ENCODE measurements at places on chromosomes 3 and 15.

GRCh38 chr15:41258750-41259471 is 27.8 kb downstream of the CHP1 start:
- DNase-seq, result no peak

DNA sequence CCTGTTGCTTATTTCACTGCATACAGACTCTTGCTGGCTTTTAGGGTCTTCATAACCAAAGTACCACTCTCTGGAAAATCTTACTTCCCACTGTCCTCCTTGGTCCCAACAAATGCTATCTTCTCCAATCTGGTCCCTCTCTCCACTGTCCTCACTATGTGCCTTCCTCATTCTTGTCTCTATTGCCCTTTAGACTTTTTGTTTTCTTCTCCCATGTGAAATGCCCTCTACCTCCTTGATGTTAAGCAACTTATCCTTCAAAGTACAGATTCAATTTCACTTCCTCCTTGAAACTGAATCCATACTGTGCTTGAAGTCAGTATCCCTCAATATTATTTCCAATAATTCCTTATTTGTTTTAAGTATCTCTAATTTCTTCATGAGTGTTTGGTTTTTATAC is 60.8 kb downstream of the CGGBP1 start:
- DNase-seq, result no peak

DNA sequence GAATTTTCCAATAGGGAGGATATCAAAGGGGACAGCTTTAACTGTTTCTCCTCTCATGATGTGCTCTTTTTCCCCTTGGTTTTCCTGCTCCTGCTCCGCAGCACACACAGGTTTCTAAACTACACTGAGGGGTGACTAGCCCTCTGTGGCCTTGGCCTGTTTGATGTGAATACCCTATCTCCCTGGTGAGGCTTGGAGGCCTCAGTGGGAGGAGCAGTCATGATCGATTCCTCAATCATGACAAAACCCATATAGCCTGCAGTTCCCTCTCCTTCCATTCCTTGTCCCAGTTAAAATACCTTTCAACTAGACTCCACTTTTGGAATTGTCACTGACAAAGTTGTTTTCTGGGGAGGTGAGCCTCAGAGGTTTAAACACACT is 24.0 kb upstream of the USP3 start:
- no peak for DNase-seq

- no peak for DNase-seq
These were observed 28.5 kb upstream of the PTPRG start for GRCh38 chr3:61532739-61533500.

GRCh38 chr3:29758434-29759322 is 477.8 kb downstream of the RBMS3 start:
- no peak for DNase-seq

- no peak for DNase-seq
These were observed 189.0 kb upstream of the CCDC54 start for GRCh38 chr3:107188262-107188661.

DNA sequence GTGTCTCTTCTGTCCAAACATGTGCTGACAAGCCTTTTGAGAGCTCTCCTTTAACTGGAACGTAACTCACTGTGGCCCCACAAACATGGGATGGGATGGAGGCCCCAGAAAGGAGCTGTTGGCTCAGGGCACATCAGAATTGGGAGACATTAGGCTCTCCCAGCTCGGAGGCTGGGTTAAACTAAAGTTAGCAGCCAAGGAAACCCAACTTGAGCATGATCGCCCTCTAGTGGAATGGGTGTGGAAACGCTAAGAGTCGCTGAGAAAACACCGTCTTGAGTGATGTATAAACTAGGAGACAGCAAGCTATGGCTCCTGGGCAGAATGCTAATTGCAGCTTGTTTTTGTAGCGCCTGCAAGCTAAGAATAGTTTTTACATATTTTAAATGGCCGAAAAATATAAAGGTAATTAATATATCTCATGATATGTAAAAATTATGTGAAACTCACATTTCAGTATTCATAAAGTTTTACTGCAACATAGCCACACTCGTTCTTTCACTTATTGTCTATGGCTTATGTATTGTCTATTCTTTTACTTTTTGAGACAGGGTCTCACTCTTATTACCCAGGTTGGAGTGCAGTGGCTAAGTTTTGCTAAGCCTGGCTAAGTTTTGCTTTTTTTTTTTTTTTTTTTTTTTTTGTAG is 138.8 kb upstream of the HACD2 start:
- no peak for DNase-seq

DNA sequence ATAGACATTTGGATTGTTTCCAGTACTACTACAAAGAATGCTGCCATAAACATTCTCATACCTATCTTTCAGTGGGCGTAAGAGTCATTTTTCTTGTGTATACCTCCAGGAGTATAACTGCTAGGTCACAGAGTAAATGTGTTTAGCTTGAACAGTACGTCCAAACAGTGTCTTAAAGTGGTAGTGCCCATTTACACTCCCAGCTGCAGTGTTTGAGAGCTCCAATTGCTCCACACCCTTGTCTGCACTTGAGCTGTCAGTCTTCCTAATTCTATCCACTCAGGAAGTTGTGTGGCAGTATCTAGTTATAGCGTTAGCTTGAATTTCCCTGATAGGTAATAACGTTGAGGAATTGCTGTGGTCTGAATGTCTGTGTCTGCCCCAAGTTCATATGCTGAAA is 404.7 kb upstream of the PPP2R3A start:
- no peak for DNase-seq

- DNase-seq, result no peak
These were observed 50.3 kb upstream of the OSBPL11 start for GRCh38 chr3:125645616-125646015.

GRCh38 chr3:132912416-132912753 is 125.8 kb upstream of the TMEM108 start:
- DNase-seq, result no peak

DNA sequence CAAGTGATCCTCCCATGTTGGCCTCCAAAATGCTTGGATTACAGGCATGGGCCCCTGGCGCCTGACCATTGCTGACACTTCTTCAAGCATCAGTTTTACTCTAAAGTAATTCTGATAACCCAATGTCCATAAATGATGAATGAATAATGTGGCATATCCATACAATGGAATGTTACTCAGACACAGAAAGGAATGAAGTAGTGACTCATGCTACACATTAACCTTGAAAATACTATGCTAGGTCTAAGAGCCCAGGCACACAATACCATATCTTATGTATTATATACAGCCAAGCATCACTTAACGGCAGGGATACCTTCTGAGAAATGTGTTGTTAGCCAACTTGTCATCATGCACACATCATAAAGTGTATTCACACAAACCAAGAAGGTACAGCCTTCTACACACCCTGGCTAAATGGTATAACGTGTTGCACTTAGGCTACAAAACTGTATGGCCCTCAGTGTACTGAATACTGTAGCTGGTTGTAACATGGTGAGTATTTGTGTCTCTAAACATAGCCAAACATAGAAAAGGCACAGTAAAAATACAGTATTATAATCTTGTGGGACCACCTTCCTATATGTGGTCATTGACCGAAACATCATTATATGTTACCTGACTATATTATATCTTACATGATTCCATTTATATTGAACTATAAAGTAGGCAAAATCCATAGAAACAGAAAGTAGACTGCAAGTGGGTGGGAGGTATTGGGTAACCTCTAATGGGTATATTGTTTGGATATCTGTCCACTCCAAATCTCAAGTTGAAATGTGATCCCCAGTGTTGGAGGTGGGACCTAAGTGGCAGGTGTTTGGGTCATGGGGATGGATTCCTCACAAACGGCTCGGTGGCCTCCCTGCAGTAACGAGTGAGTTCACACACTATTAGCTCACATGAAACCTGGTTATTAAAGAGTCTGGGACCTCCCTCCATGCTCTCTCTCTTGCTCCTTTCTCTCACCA is 31.4 kb downstream of the MKRN2 start:
- DNase-seq, result no peak

- DNase-seq, result no peak
These were observed 67.6 kb downstream of the SMAD3 start for GRCh38 chr15:67133026-67133425.

DNA sequence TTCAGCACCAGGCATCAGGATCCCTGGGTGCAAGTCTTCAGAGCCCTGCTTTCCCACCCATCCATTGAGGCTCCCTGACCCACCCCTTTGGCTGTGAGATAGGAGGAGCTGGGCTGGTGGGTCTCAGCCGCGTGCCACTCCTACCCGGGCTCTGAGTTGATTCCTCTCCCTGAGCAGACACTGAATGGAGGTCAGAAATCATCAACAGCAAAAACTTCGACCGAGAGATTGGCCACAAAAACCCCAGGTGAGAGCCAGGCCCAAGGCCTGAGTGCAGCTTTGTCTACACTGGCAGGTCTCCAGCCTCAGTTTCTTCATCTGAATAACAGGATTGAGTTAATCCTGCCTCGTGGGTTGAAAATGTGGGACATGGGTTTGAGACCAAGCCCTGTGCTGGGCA is 7.8 kb downstream of the TMEM43 start:
- no peak for DNase-seq

GRCh38 chr3:31785286-31785685 is 195.8 kb downstream of the OSBPL10 start:
- DNase-seq, result no peak

DNA sequence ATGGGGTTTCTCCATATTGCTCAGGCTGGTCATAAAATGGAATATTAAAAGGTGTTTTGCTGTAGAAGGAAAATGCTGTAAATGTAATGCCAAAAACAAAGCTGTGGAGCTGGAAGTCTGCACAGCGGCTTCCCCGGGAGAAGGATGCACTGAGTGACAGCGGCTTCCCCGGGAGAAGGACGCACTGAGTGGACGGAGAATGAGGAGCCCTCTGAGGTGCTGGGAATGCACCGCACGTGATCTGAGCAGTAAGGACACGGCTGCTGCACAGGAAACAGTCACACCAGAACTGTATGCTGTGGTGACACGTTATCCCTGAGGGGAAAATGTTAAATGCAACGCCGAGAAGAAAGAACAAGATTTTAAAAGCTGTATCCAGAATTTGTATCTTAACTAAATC is 24.6 kb downstream of the TNK2 start:
- no peak for DNase-seq

- no peak for DNase-seq
These were observed 910.6 kb downstream of the NTRK3 start for GRCh38 chr15:87345961-87346360.

DNA sequence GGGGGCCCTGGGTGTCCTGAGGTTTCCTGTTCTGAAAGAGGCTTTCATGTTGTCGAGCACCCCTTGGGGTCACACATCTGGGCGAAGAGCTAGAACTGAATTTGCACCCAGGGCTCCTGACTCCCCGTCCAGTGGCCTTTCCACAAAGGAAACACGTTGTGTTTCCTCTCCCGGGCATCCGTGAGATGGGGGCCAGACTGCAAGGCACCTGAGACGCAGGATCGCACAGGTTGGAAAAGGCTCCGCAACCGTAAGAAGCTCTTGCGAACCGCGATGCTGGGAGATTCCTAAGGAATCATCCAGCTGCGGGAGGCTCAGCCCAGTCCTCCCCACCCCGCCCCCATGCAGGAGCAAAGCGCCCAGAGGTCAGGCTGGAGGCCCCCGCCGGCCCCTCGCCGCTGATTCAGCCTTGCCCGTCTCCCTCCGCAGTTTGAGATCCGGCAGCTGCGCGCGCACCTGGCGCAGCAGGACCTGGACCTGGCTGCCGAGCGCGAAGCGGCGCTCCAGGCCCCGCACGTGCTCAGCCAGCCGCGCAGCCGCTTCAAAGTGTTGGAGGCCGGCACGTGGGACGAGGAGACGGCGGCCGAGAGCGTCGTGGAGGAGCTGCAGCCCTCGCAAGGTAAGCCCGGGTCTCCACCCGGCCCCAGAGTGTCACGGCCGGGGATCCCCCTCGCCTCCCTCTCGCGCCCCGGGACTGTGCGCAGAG is 119.6 kb downstream of the ETFA start:
- no peak for DNase-seq

GRCh38 chr3:195802261-195802701 is 9.4 kb downstream of the MUC4 start:
- DNase-seq, result no peak

DNA sequence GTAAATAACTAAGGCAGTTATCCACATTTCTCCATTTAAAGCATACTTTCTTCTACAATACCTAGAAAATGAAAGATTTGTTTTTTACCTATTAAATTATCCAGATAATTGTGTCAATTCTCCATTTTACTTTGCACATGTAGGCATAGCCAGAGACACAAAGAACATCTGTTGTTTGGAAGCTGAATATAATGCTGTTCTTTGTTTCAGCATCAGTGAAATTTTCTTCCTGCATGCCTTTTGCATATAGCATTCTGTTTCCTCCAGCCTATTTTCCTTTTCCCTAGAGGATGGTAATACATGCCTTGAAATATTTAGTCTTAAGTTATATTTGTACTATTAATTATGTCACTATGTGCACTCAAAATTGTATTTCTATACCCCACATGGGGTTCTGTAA is 233.7 kb downstream of the CNTN6 start:
- no peak for DNase-seq

- DNase-seq, result no peak
These were observed 16.4 kb downstream of the SRPRB start for GRCh38 chr3:133821767-133822638.

DNA sequence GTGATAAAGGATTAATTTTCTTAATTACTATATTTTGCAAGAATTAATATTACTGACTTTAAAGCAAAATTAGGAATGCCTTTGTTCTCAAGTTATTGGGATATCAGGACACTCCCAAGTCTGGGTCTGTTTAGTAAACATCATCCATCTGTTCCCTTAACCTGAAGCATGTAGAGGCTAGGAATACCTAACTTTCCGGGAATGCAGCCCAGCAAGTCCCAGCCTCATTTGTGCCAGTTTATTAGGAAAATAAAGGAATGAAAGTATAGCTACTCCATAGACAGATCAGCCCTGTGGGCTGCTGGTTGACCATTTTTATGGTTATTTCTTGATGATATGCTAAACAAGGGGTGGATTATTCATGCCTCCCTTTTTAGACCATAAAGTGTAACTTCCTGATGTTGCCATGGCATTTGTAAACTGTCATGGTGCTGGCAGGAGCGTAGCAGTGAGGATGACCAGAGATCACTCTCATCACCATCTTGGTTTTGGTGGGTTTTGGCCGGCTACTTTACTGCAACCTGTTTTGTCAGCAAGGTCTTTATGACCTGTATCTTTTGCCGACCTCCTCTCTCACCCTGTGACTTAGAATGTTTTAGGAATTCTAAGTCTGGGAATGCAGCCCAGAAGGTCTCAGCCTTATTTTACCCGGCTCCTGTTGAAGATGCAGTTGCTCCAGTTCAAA is 540.2 kb downstream of the NAALADL2 start:
- DNase-seq, result no peak

- DNase-seq, result no peak
These were observed 34.6 kb downstream of the PXYLP1 start for GRCh38 chr3:141266186-141266585.

GRCh38 chr15:86125775-86126174 is 46.1 kb downstream of the AGBL1 start:
- DNase-seq, result no peak

- DNase-seq, result no peak
These were observed 194.4 kb downstream of the ARRDC4 start for GRCh38 chr15:98154863-98155262.

- no peak for DNase-seq
These were observed 60.0 kb upstream of the STT3B start for GRCh38 chr3:31472479-31473390.

DNA sequence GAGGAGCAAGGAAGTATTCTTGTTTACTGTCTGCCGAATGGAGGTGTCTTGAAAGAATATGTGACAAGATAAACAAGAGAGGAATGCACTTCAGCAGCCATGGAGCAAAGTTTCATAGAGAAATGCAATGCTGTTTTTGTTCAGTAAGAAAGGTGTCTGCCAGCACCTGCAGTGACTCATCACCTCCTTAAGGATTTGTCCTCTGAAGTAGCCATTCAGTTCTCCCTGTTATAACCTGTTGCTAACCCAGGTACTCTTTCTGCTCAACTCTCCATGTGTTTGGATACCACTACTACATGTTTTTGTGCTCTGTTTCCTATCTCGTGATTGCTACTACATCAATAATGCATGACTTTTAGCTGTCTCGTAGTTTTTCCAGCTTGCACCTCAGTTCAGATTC is 328.9 kb downstream of the CHL1 start:
- no peak for DNase-seq

Data from dorsolateral prefrontal cortex (tissue), 122 donors.